Esophagus squamous epithelium (tissue), 5 donors: ENCODE measurements at places on chromosomes 6 and 20.

- DNase-seq, result no peak
Observed at GRCh38 chr6:35511562-35511941, 1.1 kb downstream of the TULP1 start.

- DNase-seq, result no peak
Observed at GRCh38 chr20:9590189-9590588, 75.8 kb downstream of the LAMP5 start.

- no peak for DNase-seq
Observed at GRCh38 chr20:10060226-10060625, 25.4 kb downstream of the ANKEF1 start.

GRCh38 chr6:39849764-39850163 lies 57.6 kb downstream of the DAAM2 start:
- no peak for DNase-seq

DNA sequence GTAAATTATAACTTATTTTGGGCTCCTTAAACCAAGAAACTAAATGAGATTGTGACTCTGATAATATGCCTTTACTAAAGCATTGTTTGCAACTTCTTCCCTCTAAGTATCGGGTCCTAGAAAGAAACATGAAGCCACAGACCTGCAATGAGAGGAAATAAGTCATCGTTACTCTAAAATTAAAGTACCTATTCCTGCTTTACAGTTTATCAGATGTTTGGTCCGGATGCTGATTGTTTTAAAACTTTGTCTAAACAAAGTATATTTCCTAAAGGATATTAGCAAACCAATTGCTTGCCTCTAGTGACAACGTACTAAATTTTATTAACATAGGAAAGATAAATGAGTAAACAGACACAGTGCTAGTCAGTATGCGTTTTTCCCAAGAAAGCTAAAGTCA lies 216.8 kb downstream of the GJA1 start:
- DNase-seq, result no peak

- DNase-seq, result no peak
Observed at GRCh38 chr6:43873806-43874714, 104.0 kb downstream of the VEGFA start.
